ENCODE measurements at places on chromosomes 3 and 15. TPM values are rescaled to one million over a fixed set of nuclear protein-coding genes. Genes with fewer than 3 reads are reported as not detected.
A peak's percentile ranks its signal among the peaks of the same experiment; 100 is the strongest.

GRCh38 chr3:112778353-112778948 lies 68.2 kb downstream of the CD200R1L start:
- no peaks in the 10 kb centered on the region for H3K36me3 ChIP-seq
- no peak overlapping the region for H3K27ac ChIP-seq
- DNase-seq = no peak
- no peaks in the 10 kb centered on the region for H3K27me3 ChIP-seq
- H3K4me1 ChIP-seq = peaks cover 2% of the 10 kb centered on the region

DNA sequence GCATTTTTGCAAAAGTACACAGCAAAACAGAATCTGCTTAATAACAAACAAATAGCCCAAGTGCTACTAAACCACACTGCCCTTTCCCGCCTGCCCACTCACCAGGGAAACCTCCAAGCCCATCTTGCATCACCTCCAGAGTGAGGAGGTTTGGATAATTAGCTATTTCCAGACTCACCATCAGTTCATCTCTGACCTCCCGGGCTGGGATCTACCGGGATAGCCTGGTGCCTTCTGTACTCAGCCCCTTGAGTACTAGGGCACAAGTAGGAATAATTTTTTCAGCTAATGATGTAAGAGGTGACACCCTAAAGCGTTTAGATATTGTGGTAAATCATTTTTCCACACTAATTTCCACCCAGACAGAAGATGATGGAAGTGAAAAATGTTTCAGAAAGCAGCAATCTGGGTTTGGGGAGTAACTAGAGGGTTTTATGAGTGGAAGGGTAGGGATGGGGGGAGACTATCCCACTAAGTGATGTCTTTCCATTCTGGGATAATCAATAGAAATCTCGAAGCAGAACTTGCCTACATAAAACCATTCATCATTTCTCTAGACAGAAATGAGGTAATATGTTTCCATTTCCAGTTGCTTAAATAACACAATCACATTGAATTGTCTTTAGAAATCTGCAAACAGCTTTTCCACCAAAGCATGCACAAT lies 40.9 kb downstream of the TAFA4 start:
- DNase-seq = no peak
- no peaks in the 10 kb centered on the region for H3K4me1 ChIP-seq
- no peak overlapping the region for H3K27ac ChIP-seq
- no peaks in the 10 kb centered on the region for H3K27me3 ChIP-seq

DNA sequence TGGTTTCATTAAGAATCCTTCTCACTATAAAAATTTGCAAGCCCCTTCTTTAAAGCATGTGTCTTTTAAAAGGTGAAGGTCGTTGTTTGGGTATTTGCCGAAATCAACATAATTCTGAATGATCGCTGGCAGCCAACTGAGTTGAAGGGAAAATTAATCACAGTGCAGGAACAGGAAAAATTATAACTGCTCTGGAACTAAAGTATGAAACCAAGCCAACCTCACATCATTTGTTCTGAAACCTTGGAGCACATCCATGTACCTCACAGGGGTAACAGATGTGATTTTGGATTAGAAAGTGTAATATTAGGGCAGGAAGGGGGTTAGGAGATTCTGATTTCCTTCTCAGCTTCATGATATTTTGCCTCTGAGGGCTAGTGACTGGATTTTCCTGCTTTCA lies 52.2 kb upstream of the PTX3 start:
- no peak for DNase-seq
- no peaks in the 10 kb centered on the region for H3K4me1 ChIP-seq
- no peak overlapping the region for H3K4me3 ChIP-seq
- no peaks in the 10 kb centered on the region for H3K27me3 ChIP-seq
- no peaks in the 10 kb centered on the region for H3K36me3 ChIP-seq
- no peak overlapping the region for H3K27ac ChIP-seq

DNA sequence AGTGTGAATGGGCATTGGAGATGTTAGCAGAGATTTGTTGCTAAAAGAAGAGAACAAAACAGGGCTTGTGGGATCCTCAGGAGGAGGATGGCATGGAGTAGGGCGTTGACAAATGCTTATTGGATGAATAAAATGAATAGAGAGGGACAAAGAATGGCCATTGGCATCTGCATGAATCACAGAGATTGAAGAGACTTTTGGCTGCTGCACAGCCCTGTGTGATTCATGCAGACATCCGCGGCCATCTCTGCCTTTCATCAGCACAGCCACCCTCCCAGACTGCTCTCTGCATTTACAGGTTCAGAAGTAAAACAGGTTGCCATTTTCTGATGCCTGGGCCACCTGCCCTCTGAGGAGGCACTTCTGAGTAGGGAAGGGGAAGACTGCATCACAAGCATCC lies 397.9 kb downstream of the EPHB1 start:
- H3K4me3 ChIP-seq = no peak overlapping the region
- no peaks in the 10 kb centered on the region for H3K36me3 ChIP-seq
- DNase-seq = no peak
- no peaks in the 10 kb centered on the region for H3K4me1 ChIP-seq

DNA sequence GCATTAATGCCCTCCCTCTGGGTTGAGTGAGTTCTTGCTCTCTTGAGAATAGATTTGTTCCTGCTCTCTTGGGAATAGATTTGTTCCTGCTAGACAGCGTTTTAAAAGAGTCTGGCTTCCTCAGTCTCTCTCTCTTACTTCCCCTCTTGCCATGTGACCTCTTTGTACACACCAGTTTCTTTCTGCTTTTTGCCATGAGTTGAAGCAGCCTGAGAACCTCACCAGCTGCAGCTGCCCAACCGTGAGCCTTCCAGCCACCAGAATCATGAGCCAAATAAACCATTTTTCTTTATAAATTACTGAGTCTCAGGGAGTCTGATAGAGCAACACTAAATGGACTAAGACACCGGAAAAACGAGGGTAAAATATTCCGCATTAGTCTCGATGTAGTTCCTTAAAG lies 253.6 kb downstream of the CNTN6 start:
- no peaks in the 10 kb centered on the region for H3K36me3 ChIP-seq
- no peak overlapping the region for H3K4me3 ChIP-seq

Gene TTLL13
- 0.46 TPM for total RNA-seq

Gene PLA2G4E
- total RNA-seq = not detected

- no peaks in the 10 kb centered on the region for H3K36me3 ChIP-seq
- H3K4me1 ChIP-seq = no peaks in the 10 kb centered on the region
- DNase-seq = no peak
- H3K27me3 ChIP-seq = no peaks in the 10 kb centered on the region
- no peak overlapping the region for H3K4me3 ChIP-seq
These were observed 59.1 kb upstream of the SPRED1 start for GRCh38 chr15:38193496-38193895.

Gene SETMAR
- 10.7 TPM for total RNA-seq

Gene EPB42
- not detected for total RNA-seq

- H3K36me3 ChIP-seq = no peaks in the 10 kb centered on the region
- no peak overlapping the region for H3K4me3 ChIP-seq
- no peak overlapping the region for H3K27ac ChIP-seq
These were observed 8.4 kb upstream of the CMTM7 start for GRCh38 chr3:32383136-32383711.

DNA sequence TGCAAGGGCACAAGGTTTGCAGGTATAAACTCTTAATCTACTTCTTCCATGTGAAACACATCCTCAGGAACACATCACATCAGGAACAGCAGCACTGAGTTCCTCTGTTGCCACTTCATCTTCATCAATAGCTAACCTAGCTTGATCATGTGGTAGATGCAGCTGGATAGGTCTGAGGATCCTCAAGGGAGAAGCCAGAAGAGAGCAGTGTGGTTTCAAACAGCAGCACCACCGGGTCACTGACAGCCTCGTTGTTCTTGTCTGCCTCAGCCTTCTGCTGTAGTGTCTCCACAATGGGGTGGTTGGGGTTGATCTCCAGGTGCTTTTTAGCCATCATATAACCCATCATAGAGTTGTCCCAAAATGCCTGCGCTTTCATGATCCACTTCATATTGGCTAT lies 58.8 kb downstream of the ADAM10 start:
- H3K27me3 ChIP-seq = no peaks in the 10 kb centered on the region
- no peaks in the 10 kb centered on the region for H3K4me1 ChIP-seq
- no peak for DNase-seq
- H3K36me3 ChIP-seq = no peaks in the 10 kb centered on the region

- H3K4me3 ChIP-seq = no peak overlapping the region
- no peaks in the 10 kb centered on the region for H3K27me3 ChIP-seq
- H3K27ac ChIP-seq = no peak overlapping the region
- H3K4me1 ChIP-seq = no peaks in the 10 kb centered on the region
These were observed 10.1 kb downstream of the EFCAB12 start for GRCh38 chr3:129418041-129418973.

DNA sequence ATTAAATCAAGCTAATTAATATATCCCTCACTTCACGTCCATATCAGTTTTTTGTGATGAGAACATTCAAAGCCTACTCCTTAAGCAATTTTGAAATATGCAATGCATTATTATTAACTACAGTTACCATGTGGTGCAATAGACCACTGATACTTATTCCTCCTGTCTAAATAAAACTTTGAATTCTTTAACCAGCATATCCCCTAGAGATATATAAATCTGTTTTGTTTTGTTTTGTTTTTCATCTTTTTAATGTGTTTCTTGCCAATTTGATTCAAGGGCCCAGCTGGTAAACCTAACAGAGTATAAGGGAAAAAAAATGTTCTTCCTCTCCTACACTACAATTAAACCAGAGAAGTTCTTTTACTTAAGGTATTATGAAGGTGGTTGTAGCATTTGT lies 524.2 kb downstream of the NAALADL2 start:
- H3K4me1 ChIP-seq = no peaks in the 10 kb centered on the region
- no peak overlapping the region for H3K27ac ChIP-seq
- H3K36me3 ChIP-seq = no peaks in the 10 kb centered on the region

DNA sequence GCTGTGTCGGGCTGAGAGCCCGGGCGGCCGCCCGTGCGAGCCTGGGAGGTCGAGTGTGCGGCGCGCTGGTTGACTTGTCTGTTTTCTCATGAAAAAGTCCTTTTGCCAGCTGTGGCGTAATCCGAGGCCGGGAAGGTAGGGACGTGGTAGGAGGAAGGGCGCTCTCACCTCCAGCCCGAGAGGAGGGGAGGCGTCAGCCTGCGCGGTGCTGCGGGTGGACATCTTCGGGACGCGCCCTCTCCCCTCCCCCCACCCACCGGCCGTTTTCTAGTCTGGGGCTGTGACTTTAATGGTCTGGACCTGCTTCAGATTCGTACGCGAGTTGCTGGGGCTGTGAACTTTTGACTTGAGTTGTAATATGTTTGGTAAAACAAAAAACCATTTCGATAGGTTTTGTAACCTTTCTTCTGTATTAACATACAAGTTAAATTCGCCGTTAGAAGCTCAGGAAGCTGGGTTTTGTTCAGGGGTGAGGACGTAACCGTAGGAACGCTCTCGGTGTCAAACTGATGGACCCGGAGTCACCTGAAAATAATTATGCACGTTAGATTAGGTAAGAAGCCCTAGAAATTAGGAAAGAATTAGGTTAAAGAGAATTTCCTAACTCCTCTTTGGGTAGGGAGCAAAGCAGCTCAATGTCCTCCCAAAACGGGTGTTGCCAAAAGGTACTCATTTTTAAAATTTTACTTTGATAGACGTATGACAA lies 762 bp downstream of the NCK1 start:
- DNase-seq = peak; percentile 2
- no peaks in the 10 kb centered on the region for H3K36me3 ChIP-seq
- peaks cover 17% of the 10 kb centered on the region for H3K4me1 ChIP-seq
- peak overlapping the region; percentile 95 for H3K4me3 ChIP-seq

GRCh38 chr15:90114451-90114901 lies 12.2 kb upstream of the IDH2 start:
- DNase-seq = no peak
- H3K4me3 ChIP-seq = no peak overlapping the region
- H3K27me3 ChIP-seq = no peaks in the 10 kb centered on the region

Gene SPATA16
- total RNA-seq = not detected

Gene ATP13A5
- total RNA-seq = not detected

- H3K27me3 ChIP-seq = no peaks in the 10 kb centered on the region
- no peaks in the 10 kb centered on the region for H3K4me1 ChIP-seq
- H3K4me3 ChIP-seq = no peak overlapping the region
- DNase-seq = no peak
- no peaks in the 10 kb centered on the region for H3K36me3 ChIP-seq
These were observed 1043.6 kb downstream of the TUSC7 start for GRCh38 chr3:117752984-117753717.

Gene CPN2
- not detected for total RNA-seq

DNA sequence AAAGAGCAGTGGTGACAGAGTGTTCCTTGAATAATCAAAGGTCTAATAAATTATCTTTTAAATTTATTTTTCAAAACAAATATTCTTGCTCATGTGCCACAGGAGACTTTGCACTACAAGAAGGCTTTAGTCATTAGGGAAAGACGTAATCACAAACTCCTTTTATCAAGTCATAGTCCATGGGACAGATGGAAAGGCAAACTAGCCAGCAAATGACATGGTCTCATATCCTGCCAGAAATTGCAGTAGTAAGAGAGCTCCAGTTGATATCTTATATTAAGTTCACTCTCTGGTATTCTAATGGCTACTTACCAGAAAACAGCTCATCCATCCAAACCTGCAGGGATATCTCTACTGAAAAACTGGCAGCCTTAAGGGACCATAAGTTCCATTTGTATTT lies 225.0 kb upstream of the TP63 start:
- no peak overlapping the region for H3K4me3 ChIP-seq
- H3K27ac ChIP-seq = no peak overlapping the region
- no peaks in the 10 kb centered on the region for H3K36me3 ChIP-seq
- H3K4me1 ChIP-seq = peaks cover 2% of the 10 kb centered on the region

DNA sequence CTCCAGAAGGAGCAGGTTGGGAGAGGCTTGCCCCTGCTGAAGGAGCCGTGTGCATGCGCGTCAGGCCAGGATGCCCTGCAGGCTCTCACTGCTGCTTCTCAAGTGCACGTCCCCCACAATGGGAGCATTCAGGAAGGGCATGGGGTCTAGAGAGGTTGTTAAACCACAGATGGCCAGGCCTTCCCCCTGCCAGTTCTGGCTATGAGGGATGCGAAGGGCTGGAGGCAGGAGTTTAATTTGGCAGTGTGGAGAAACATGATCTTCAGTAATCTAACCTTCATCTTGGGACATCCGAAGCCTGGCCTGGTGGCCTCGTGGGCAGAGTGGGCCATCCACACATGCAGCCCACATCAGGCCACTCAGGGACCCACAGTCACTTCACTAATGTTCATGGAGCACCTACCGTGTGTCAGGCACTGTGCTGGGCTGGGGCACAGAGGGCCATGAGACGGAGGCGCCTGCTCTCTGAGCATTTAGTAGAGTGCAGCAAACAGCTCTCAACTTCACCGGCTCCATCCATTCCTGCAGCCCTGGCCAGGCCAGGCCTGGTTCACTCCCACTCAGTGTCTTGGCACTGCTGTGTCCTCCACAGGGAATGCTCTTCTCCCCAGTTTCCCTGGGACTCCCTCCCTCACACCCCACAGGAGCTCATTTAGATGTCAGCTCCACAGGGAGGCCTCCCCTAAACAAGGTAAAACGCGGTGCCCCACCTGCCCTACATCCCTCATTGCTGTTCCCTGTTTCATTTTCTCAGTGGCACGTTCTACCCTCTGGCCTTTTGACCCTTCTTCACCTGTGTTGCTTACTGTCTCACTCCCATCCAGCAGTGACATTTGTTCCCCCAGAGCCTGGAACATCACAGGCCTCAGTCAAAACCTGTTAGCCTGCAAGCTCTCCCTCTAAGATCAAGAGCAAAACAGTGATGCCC lies 4.0 kb downstream of the CFAP100 start:
- H3K27me3 ChIP-seq = peaks cover 3% of the 10 kb centered on the region
- H3K4me1 ChIP-seq = no peaks in the 10 kb centered on the region
- no peaks in the 10 kb centered on the region for H3K36me3 ChIP-seq
- no peak overlapping the region for H3K27ac ChIP-seq
- H3K4me3 ChIP-seq = no peak overlapping the region

- H3K27ac ChIP-seq = no peak overlapping the region
- no peak overlapping the region for H3K4me3 ChIP-seq
- DNase-seq = no peak
- no peaks in the 10 kb centered on the region for H3K27me3 ChIP-seq
These were observed 22.0 kb upstream of the DOCK3 start for GRCh38 chr3:50652709-50653108.

Gene CNTN3
- not detected for total RNA-seq

Gene RHCG
- not detected for total RNA-seq
